Fibroblast of skin of back (primary cell): ENCODE measurements at places on chromosomes 7 and 10.

DNA sequence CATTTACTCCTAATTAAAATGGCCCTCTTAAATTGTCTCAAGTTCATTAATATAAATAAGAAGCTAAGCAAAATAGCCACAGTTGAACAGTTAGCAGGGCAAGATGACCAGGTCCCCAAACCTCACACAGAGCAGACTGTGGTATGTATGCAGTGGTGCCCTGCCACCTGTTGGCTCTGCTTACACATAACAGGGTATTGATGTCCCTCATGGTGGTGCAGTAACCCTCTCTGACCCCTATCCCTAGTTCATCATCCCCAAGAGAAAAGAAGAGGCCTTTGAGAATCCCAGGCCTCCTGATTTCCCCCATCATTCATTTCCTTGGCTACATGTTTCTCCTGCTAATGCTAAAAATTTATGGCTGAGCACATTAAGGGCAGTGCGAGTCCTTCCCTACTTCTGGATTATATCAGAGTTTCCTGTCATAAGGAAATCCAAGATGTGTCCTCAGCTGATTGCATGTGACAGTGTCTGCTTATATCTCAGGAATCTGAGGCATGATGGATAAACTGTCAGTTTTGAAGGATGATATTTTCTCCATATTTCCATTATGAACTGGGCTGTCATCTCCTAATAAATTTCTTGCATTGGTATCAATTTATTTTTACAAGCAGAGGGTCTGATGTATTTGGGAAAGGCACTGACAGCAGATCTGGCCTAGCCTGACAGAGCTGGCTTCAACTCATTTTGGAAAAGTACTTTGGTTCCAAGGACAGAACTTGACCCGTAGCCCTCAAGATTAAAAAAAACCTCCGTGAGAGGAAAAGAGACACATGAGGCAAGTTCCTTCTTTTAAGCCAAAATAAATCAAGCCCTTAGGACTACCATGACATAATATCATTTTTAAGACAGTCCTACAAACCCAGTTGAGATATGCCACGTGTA, 880.6 kb downstream of the LRMDA start:
- DNase-seq = peak; percentile 34

DNA sequence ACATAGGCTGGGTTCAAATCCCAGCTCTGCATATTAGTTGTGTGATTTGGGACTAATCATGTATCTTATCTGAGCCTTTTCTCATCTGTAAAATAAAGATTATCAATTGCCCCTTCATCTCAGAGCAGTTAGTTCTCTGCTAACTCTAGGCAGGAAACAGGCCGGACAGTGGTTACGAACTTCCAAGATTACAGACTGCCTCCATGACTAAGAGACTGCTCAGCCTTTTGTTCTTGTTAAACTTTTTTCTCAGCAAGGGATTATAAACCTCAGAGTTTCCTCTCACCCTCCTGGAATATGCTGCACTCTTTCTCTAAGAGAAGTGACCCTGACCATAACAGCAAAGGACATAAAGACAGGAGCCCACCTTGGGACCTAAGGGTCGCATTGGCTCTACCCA, 52.5 kb upstream of the NFKB2 start:
- peak; percentile 82 for DNase-seq

DNA sequence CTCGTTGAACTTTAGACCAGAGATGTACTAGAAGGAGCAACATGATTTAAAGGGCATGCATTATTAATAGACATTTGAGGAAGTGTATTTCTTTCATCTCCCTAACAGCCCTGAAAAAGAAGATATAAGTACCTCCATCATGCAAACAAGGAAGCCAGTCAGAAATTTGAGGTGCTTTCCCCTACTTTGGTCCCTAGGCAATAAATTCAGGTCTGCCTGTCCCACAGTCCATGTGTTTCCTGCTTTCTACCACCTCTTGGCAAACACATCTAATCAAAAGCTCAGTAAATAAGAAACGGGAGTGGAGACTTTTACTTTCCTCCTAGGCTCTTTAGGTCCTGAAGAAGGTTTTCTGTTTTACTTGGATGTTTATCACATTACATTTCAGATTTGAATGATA, 5.2 kb upstream of the SEMA3C start:
- DNase-seq = no peak

DNA sequence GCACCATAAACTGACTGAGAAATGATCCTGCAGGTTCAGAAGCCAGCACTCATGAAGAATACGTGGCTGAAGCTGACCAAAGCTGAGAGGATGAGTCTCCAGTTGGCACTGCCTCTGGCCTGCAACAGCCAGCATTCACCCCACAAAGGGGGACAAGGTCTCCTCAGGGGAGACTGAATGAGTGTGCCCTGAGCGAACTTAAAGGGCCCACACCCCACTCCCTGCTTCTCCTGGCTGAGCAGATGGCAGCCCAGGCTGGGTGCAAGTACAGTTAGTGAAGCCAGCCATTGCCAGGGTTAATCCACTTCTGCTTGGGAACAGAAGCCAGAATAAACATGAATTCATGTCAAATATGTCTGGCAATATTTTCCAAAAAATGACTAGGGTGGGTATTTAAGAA, 98.1 kb downstream of the PPP1R17 start:
- no peak for DNase-seq

DNA sequence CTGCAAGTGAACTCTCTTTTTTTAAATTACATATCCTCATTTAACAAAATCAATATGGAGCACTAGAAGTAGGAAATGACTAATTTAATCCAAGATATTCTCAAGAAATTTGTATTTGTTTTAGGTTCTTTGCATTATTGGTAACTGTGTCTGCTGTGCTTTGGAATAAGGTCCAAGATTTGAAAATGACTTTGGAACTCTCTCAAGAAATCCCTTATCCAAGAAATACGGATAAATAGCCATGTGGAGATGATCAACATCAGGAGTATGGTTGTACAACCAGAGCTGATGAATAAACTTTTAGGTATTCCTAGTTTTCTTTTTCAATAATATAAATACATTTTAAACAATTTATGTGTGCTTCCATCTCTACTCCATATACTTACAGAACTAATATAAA, 279.9 kb upstream of the SEMA3C start:
- no peak for DNase-seq

DNA sequence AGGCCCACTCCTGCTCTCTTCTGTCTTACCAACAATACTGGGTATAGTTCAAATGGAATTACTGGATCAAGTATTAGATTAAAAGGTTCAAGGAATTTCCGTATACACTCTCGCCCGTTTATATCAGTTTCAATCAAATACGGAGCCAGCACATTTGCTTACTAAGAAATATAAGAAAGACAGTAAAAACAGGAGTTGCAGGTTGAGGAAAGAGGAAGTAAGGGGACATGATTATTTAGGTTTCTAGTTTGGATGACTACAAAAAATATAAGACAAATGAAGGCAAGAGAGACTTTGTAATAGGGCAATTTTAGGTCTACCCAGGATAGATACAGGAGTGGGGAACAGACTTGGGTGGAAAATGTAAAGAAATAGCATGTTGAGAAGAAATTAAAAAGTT, 109.9 kb upstream of the ABI1 start:
- no peak for DNase-seq

- peak; percentile 46 for DNase-seq
Observed at GRCh38 chr10:97791824-97792721, 20.3 kb upstream of the SFRP5 start.

DNA sequence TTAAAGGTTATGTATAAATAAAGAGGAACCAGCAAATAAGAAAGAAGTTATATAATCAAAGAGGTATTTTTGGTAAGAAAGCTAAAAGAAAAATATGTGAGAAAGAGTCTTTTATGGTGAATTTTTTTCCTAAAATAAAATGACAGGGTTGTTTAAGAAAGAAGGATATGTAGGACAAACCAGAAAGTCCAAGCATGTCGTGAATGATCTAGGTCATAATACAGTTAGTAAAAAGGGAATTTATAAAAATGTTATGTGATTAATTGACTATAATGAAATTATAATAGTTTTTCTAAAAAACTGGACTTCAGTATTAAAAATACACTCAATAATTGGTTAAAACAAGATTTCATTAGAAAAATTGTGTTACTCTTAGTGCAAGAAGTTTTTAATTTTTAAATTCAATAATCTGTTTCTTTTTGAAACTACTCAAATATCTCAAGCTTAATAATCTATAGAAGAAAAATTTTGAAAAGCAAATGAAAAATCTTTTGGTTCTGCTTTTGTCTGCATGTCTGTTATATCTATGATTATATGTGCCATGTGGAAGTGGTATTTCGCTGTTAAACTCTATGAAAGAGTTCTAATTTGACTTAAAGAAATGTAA, 23.3 kb downstream of the AVL9 start:
- peak; percentile 67 for DNase-seq

DNA sequence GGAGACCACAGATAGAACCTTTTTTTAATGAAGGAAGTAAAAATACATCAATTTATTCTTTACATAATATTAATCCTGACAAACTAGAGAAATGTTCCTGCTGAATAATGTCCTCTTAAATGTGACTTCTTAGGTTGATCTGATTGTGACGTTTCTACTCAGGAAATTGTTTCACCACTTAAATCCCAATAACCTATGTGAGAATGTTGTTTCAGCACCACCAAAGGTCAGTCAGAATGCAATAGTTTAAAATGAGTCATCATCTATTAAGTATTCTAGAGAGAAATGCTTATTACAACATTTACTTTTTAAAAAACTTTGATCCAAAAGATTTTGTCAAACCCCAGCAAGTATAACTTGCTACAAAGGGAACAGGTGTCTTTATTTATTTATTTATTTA, 155.4 kb upstream of the CACNA2D1 start:
- DNase-seq = peak; percentile 59

GRCh38 chr7:115352375-115352774, 430.5 kb downstream of the MDFIC start:
- peak; percentile 77 for DNase-seq

DNA sequence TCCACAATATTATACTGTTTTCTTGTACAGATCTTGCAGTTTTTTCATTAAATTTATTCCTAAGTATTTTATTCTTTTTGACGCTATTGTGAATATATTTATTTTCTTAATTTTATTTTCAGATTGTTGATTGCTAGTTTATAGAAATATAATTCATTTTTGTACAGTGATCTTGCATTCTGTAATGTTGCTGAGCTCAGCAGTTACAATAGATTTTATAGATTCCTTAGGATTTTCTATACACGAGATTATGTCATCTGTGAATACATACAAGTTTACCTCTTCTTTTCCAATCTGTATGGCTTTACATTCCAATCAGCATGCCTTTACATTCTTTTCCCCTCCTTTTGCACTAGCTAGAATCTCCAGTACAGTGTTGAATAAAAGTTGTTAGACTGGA, 130.0 kb downstream of the C1GALT1 start:
- DNase-seq = no peak

DNA sequence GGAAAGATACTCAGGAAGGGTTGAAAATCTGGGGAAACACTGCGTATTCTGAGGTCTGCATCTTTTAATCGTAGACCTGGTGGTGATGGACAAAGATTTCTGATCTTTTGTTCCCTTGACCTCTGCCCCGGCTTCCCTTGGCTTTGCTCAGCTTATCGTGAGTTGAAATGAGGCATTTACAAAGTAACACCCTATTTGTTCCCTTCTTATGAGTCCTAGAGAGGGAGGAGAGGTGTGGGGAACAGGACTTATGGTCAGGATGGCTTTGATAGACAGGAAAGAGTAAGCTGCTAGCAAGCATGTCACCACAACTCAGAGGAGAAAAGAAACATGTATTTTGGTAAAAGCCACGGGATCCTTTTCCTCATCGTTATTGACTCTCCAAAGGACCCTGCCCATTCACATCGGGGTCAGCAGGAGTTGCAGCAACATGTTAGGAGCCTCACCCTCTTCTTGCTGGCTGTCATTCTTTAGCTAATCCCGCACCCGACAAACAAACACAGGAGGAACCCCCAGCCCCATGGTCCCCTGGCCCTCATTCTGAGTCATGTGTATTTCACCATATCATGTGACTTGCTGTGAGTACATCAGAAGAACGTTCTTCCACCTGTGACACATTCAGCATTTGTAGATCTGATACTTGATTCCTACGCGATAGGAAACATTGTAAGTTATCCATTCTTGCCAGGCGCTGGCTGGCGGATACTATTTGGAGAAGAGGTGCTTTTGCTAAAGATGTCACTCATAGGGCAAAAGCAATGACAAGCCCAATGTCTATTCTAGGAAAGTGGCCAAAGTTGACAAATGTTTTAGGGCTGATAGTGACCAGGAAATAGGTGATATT, 170.1 kb downstream of the RTKN2 start:
- no peak for DNase-seq

DNA sequence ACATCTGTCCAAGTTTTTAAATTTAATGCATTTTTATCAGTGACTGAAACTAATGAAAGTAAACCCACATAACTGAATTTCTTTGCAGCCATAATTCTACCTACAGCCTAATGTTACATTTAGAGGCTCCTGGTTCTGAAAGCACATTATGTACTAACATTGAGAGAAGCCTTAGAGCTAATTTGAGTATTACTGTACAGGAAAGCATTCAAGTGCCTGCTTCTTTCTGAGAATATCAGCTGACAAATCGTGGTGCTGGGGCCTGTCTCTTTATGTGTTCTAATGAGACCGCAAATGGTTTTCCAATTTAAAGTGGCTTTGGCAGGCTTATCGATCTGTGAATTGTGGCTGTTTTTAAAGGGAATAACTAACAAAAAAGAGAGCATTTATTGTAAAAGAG, 32.3 kb upstream of the DGKB start:
- DNase-seq = no peak

DNA sequence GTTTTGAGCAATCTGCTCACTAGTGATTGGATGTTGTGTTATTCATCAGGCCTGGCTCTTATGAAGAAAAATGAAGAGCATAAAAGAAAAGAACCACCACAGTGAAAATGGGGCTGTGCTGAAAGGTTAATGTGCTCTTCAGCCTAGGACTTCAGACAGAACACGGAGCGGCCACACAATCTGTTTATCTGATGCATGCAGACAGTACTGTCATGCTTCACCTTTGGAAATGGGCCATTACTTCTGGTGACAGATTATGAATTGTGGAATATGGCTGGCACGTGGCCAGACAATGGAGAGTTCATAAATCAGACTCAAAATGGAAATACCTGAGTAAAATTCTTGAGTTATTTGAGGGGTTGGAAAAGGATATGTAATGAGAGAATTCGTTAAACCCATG, 86.0 kb upstream of the NOBOX start:
- DNase-seq = no peak

GRCh38 chr10:67250686-67251085, 324.9 kb downstream of the LRRTM3 start:
- DNase-seq = no peak
